ENCODE measurements at places on chromosomes 5 and 9.

- DNase-seq = no peak
Measured at GRCh38 chr5:140677947-140678346, 4.6 kb upstream of the DND1 start.

DNA sequence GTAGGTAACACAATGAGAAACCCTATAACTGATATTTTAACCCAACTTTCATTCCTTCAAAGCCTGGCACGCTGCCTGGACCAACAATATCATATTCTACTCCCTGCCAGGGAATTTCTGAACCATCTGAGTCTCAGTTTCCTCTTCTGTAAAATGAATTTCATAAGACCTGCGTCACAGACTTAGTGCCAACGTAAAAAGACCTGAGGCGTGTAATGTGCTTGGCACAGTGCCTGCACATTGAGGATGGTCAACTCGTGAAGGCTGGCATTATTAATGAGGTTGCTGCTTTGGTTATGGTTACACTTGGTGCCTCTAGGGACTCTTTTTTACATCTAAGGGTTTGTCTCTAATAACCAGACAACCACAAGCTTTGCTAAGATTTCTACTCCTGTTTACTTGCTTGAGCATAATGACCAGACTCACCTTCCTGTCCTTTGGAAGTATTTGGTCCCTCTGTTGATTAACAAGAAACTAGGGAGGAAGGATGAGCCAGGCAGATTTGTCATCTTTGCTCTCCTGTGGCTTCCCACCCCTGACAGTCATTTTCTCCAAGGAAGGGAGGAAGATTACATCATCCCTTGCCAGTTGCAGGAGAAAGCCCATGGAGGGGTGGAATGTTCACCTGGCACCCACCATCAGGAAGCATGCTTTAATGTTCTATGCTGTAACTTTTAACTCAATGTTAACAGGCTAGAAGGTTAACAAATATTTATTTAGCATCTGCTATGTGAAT is 79.0 kb downstream of the PAPPA start:
- no peak for DNase-seq

DNA sequence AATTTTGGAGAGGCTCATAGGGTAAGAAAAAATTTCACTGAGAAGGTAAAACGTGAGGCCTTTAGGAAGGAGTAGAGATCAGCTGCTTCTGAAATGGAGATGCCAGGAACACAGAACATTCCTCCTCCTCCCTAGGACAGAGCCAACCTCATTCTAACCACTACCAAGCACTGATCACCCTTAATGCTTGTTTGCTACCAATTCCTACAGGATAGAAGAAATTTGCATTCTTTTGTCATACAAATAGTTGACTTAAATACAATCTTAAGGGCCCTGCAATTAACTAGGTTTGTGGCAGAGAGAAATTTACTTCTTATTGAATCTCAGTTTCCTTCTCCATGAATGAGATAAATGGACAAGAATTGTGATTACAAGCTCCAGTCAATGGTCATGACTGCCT is 780.2 kb upstream of the WWC1 start:
- no peak for DNase-seq

DNA sequence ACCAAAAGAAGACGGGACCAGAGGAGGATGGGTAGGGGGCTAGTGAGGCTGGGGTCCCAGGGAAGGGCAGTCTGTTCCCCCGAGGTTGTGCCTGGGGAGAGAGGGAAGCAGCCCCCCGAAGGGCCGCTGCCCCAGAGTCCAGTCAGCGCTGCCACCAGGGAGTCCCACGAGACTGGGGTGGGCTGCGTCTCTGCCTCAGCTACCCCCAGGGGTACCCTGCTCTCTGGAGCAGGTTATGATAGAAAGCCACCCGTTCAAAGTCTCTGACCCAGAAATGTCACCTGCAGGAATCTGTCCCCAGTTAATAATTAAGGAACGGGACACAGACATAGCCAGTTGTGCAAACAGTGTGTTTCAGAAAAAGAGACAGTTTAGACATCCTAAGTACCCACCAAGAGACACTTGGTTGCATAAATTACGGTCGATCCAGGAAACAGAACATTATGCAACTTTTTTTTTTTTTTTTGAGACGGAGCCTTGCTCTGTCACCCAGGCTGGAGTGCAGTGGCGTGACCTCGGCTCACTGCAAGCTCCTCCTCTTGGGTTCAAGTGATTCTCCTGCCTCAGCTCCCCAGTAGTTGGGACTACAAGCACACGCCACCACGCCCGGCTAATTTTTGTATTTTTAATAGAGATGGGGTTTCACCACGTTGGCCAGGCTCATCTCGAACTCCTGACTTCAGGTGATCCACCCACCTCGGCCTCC is 10.7 kb upstream of the AGPAT2 start:
- DNase-seq = no peak

- no peak for DNase-seq
Measured at GRCh38 chr9:4353236-4353635, 53.4 kb upstream of the GLIS3 start.

DNA sequence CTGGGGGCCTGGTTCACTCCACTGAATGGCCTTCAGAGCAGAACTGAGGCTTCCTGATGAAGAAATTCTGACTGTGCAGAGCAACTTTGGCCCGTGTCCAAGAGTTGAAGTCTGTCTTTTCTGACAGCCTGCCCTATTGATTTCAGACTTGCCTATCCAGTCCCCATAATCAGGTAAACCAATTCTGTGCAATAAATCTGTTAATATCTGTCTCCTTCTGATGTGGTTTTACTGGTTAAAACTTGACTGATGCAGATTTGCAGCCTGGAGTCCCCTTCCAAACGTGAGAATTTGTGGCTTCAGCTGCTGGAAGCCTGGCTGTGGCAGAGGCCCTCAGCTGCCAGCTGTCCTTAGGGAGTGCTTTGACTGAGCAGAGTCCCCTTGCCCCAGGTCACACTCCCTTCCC is 283.9 kb upstream of the ANKRD55 start:
- no peak for DNase-seq

DNA sequence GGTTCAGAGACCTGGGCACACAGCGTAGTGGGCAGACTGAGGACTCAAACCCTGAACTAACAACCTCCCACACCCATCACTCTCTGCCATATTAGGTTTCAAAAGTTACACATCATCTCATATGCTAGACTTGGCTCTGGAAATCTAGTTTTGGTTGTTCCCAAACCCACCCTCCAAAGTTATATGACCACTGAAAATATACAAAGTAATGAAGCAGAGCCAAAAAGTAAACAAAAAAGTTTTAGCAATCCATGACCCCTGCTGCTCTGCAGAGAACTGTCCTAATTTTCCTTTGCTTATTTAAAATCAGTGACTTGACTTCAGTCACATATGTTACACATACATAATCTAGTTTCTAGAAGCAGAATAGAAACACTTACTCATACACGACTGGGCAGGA is 155.6 kb upstream of the TAS2R1 start:
- DNase-seq = no peak

DNA sequence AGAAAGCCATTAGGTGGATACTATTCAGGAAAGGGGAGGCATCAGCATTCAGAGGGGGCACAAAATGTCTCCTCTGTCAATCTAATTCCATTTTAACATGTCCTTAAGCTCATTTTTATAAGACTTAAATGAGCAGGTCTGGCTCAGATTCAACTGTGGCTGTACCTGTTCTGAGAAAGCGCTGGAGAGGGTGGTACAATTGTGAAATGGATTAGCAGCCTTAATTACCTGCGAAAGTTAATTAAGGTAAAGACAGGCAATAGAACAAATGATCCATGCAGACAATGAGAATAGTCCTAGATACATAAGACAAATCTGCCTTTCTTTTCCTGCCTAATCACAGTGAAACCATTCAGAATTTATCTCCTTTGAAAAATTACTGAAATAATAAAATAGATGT is 96.2 kb downstream of the TAF11L14 start:
- DNase-seq = no peak

Measured in fibroblast of skin of left biceps (primary cell).